Umbilical cord (tissue), 2 donors: ENCODE measurements at places on chromosomes 2 and 18. TPM values are rescaled to one million over a fixed set of nuclear protein-coding genes. Genes with fewer than 3 reads are reported as not detected.

Gene CIDEA
- total RNA-seq: not detected

Gene ARL5A
- 103 TPM for total RNA-seq

Gene ALPP
- not detected for total RNA-seq

Gene MGAT4A
- total RNA-seq: 16.4 TPM

Gene COL4A3
- total RNA-seq: 3.9 TPM

Gene COX5B
- 204 TPM for total RNA-seq

Gene HOXD8
- total RNA-seq: 8.7 TPM

Gene CDK15
- 6.7 TPM for total RNA-seq

Gene PIKFYVE
- total RNA-seq: 29.6 TPM

DNA sequence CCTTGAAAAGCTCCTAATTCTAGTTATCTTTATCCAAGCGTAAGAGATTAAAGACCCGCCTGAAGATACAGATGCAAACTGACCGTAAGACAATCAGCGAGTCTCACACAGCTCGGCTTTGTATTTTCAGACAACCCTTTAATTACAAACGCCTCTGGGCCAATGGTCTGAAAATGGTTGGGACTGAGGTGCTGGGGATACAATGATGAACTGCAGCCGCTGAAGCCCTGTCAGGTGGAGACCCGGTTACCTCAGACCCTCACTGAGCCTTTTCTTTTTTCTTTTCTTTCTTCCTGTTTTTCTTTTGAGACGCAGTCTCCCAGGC, 715 bp upstream of the CFAP36 start:
- no peak for DNase-seq

GRCh38 chr2:178799305-178799704, 7.9 kb downstream of the TTN start:
- DNase-seq: no peak

- no peak for DNase-seq
Measured at GRCh38 chr2:152496371-152496770, 161.4 kb downstream of the FMNL2 start.

GRCh38 chr2:209946539-209946938, 55.9 kb upstream of the RPE start:
- no peak for DNase-seq

GRCh38 chr2:84832772-84833461, 48.0 kb downstream of the TRABD2A start:
- DNase-seq: peak; percentile 16

DNA sequence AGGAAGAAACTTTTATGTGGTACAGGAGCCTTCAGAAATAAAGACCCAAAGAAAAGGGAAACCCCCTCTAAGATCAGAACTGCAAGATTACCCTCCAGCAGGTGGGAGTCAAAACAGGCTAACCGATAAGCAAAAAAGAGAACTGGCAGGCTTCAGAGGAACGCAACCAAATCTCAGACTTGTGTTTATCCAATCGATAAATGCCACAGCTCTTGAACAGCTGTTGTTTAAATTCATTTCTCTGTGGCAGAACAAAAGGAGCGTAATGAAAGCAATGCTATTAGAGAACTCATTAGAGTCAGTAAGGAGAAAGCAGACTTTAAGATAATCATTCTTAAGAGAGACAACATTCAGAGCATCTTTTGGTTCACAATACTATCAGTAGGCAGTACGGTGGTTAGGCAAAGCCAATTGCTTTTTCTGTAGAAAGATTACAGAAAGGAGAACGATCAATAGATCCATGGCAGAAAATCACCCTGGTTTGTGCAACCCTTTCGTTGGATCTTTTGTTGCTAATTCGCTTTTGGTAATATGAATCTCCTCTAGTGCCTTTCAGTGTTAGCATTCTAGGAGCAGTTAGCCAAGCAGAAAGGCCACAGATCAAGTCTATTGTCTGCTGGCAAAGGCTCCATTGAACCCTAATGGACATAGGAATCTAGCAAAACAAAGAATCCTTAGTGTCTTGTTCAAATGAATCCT, 476.4 kb upstream of the CHST9 start:
- DNase-seq: no peak

- DNase-seq: no peak
Measured at GRCh38 chr2:38057651-38058410, 18.1 kb downstream of the CYP1B1 start.

GRCh38 chr2:128644718-128645256, 326.1 kb upstream of the HS6ST1 start:
- no peak for DNase-seq

GRCh38 chr18:49400398-49401072, 59.9 kb downstream of the DYM start:
- no peak for DNase-seq

DNA sequence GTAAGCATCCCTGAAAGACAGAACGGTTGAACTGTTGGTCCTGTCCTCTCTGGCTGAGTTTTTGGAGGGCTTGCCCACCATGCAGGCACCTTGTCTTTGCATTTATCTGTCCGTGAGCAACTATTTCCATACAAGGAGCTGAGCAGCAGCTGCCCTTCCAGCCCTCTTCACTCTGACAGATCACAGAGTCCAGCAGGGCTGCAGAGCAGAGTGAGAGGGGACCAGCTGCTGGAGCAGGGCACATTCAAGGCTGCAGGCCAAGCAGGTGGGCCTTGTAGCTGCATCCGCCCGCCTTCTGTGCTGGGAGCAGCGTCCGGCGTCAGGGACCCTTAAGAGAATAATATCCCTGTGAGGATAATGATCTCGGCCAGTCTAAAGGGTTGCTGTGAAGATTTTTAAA, 9.5 kb downstream of the SMYD1 start:
- no peak for DNase-seq

DNA sequence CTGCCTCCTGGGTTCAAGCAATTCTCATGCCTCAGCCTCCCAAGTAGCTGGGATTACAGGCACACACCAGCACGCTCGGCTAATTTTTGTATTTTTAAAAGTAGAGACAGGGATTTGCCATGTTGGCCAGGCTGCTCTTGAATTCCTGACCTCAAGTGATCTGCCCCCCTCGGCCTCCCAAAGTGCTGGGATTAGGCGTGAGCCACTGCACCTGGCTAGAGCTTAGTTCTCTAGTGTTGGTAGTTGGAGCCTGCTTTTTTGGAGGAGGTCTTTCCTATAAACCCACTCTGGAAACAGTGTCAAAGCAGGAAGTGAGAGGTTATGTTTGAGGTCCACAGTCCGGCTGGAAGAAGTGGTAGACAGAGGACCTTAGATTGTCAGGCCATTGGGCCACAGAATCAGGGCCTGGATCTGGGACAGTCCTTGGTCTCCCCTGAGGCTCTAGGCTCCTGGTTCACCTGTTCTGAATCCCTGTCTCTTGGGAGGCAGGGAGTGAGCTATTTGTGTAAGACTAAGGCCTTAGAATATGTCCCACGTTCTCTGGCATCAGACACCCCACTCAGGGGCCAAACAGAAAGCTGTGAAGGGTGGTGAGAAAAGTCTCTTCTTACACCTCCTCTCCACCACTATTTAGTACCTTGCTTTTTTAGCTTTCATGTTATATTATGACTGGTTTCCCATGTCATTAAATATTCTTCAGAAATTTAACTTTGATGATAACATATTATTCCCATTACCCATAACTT, 34.5 kb downstream of the PCBP1 start:
- DNase-seq: no peak

- no peak for DNase-seq
Measured at GRCh38 chr18:60639836-60640235, 267.3 kb upstream of the MC4R start.
